ENCODE measurements at places on chromosomes 1 and 21.

- peaks cover 20% of the 10 kb centered on the region for H3K4me1 ChIP-seq
- peaks cover 11% of the 10 kb centered on the region for H3K27me3 ChIP-seq
- no peak overlapping the region for H3K4me3 ChIP-seq
- no peaks in the 10 kb centered on the region for H3K36me3 ChIP-seq
These were observed 44.4 kb downstream of the HHAT start for GRCh38 chr1:210372931-210373627.

- H3K27me3 ChIP-seq = no peaks in the 10 kb centered on the region
- DNase-seq = peak; percentile 79
- no peak overlapping the region for H3K4me3 ChIP-seq
- H3K27ac ChIP-seq = peak overlapping the region; percentile 26
These were observed 33.9 kb upstream of the ASPM start for GRCh38 chr1:197180252-197180878.

- no peaks in the 10 kb centered on the region for H3K27me3 ChIP-seq
- H3K4me1 ChIP-seq = no peaks in the 10 kb centered on the region
- H3K36me3 ChIP-seq = peaks cover 21% of the 10 kb centered on the region
- no peak overlapping the region for H3K4me3 ChIP-seq
- H3K27ac ChIP-seq = no peak overlapping the region
These were observed 55.6 kb downstream of the COQ8A start for GRCh38 chr1:226995365-226996332.

DNA sequence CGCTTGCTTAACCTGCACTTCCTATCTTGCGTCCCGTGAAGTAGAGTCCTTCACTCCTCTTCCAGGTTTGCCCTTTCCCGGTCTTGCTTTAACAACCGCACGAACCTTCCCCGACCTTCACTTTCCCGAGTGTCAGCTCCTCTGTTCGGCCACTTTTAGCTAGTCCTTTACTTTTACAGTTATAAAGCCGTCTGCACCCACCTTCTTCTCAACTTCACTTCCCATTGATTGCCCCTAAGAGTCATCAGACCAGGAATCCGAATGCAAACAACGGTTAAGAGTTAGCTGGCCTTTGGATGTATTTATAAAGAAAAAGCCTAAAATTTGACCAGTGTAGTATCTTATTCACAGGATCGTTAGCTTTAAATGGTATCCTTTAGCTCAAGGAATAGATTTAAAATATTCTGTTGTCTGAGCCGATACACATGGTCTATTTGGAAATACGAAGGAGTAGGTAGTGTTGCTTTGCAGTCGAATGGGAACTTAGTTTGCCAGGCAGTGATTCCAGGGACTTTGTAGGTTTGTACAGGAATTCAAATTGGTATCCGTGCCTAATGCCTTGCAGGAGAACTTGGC, 1.4 kb downstream of the PPP2R5A start:
- H3K36me3 ChIP-seq = no peaks in the 10 kb centered on the region
- no peaks in the 10 kb centered on the region for H3K27me3 ChIP-seq
- peaks cover 32% of the 10 kb centered on the region for H3K4me1 ChIP-seq
- peak overlapping the region; percentile 88 for H3K27ac ChIP-seq
- peak; percentile 51 for DNase-seq
- H3K4me3 ChIP-seq = peak overlapping the region; percentile 92

DNA sequence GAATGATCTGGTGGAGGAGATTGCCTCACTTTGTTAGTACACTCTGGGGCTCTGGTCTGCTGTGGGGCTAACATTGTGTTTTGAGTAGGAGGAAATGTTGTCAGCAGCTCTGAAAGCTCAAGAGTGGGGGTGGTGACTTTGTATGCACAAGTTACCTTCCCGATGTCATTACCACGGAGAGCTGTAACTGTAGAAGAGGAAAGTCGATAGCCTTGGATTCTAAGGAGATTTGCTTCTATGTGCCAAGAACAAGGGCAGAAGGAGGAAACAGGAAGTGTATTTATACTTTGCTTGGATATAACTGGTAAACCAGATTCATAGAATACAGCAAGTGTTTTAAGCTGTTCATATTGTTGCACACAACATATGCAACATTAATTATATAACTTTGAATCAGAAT, 196.1 kb downstream of the AMY1C start:
- no peaks in the 10 kb centered on the region for H3K36me3 ChIP-seq
- no peaks in the 10 kb centered on the region for H3K27me3 ChIP-seq
- H3K4me3 ChIP-seq = no peak overlapping the region
- H3K4me1 ChIP-seq = no peaks in the 10 kb centered on the region

Measured in GM23248 (cell line).